H9 (cell line): ENCODE measurements at places on chromosomes 6 and 20. TPM values are rescaled to one million over a fixed set of nuclear protein-coding genes. Genes with fewer than 3 reads are reported as not detected.

GRCh38 chr6:31920811-31921210 is 6.7 kb upstream of the C2 start:
- no peak overlapping the region for H3K4me3 ChIP-seq
- no peaks in the 10 kb centered on the region for H3K4me1 ChIP-seq
- no peaks in the 10 kb centered on the region for H3K27me3 ChIP-seq
- no peak overlapping the region for H3K27ac ChIP-seq

DNA sequence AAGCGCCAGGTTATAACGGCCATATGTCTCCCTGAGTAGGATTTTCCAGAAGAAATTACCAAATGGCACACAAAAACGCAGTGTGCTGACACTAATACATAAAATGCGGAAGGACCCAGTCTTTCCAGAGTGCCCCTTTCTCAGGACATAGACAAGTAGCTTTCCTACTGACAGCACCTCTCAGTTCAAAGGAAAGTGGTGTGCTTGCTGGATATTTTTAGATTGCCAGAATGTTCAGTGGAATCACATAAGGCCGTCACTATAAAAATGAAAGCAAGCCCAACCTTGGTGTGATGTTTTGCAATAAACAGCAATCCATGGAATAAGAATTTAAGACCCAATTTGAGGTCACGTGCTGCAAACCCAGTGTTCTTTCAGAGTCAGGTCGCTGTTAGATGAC is 135.5 kb upstream of the AGPAT4 start:
- H3K4me1 ChIP-seq = no peaks in the 10 kb centered on the region
- no peaks in the 10 kb centered on the region for H3K36me3 ChIP-seq
- no peaks in the 10 kb centered on the region for H3K27me3 ChIP-seq
- no peak overlapping the region for H3K4me3 ChIP-seq

- no peak overlapping the region for H3K4me3 ChIP-seq
- H3K27ac ChIP-seq = no peak overlapping the region
- H3K36me3 ChIP-seq = no peaks in the 10 kb centered on the region
- no peaks in the 10 kb centered on the region for H3K4me1 ChIP-seq
Measured at GRCh38 chr6:119757467-119757866, 407.9 kb upstream of the MAN1A1 start.

DNA sequence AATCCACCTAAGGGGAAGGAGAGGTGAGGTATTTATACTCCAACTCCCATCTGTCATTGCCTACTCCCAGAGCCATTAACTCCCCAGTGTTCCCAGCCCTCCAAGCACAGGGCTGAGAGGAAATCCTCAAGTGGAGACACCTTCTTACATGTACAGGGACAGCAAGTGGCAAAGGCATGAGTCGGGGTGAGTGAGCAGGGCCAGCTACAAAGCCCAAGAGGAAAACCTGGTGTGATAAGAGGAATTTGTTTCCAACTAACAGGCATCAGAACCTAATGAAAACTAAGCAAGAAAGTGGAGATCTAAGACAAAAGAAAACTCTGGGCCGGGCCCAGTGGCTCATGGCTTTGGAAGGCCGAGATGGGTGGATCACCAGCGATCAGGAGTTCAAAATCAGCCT is 70.0 kb upstream of the SRSF6 start:
- no peaks in the 10 kb centered on the region for H3K27me3 ChIP-seq
- H3K4me1 ChIP-seq = no peaks in the 10 kb centered on the region
- H3K27ac ChIP-seq = no peak overlapping the region
- H3K36me3 ChIP-seq = no peaks in the 10 kb centered on the region

GRCh38 chr6:154916857-154917256 is 78.3 kb upstream of the TIAM2 start:
- no peak overlapping the region for H3K4me3 ChIP-seq
- no peak for DNase-seq
- H3K27ac ChIP-seq = no peak overlapping the region
- no peaks in the 10 kb centered on the region for H3K4me1 ChIP-seq

DNA sequence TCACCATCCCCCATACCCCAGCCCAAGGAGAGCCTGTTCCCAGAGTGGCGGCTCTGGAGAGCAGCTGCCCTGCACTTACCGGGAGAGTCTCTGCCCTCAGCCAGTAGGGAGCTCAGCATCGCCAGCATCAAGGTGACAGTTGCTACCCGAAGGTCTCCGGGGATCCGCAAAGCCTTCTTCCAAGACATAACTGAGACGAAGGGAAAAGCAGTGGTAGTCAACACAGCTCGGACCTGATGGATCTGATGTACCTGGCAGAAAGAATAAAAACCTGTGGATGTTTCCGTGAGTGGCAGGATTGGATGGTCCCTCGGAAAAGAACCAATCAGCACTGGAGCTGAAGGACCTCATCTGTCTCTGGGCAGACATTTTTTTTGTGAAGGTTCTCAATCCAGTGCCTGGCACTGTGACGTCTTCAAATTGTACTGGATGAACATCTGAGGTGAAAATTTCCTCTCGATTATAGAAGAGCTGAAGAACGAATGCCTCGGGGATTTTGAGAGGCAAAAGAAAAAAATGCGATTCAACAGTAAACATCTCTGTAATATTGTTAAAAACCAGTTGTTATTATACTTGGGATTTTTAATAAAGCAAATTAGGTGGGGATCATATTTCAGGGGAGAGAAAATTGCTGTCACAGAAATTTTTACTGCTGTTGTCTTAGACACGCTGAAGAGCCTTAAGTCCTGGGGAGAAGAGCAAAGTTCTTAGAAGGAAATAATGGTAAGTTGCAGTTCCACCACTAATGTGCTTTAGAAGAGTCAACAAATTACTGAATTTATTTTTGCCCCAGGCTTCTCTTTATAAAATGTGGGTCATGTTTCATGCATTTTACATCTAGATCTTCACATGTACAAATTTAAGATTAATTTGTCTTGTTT is at the start of gene HLA-DQB1:
HLA-DQB1 (minus strand) TSS at position 238 of the 881 bp plus-strand sequence; CDS start at position 188, 50 bp downstream.
- peaks cover 4% of the 10 kb centered on the region; the same call in 1 of the 2 replicates for H3K27me3 ChIP-seq
- no peak within 1 kb of the TSS for H3K27ac ChIP-seq
- no peaks in the 10 kb centered on the region for H3K4me1 ChIP-seq
- peak; percentile 75 for DNase-seq

GRCh38 chr20:33785503-33785902 is 25.6 kb upstream of the CHMP4B start:
- H3K4me1 ChIP-seq = no peaks in the 10 kb centered on the region; the same call in 1 of the 2 replicates
- H3K36me3 ChIP-seq = no peaks in the 10 kb centered on the region
- no peak overlapping the region for H3K27ac ChIP-seq
- H3K27me3 ChIP-seq = no peaks in the 10 kb centered on the region

DNA sequence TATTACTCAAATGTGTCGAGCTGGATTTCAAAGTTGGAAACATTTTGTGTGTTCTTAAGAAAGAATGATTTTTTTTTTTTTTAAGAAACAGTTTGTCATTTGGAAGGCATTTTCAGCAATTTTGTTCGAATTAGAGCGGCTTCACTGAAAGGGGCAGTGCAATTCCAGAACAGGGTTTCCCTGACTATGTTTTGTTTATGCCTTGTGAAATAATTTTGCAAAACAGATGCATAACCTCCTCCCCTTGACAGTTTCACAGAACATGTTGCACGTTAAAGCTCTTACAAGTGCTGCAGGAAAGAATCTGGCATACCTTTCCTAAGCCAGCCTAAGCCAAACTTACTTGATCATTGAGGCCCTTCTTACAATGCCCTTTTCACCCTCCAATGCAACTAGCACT is 216.0 kb upstream of the SSTR4 start:
- DNase-seq = no peak
- H3K4me3 ChIP-seq = no peak overlapping the region
- peaks cover 3% of the 10 kb centered on the region; the same call in 1 of the 2 replicates for H3K4me1 ChIP-seq
- no peaks in the 10 kb centered on the region for H3K36me3 ChIP-seq
- no peak overlapping the region for H3K27ac ChIP-seq
- H3K27me3 ChIP-seq = no peaks in the 10 kb centered on the region

The OR2J1 gene
- not detected in 2 replicates for total RNA-seq

DNA sequence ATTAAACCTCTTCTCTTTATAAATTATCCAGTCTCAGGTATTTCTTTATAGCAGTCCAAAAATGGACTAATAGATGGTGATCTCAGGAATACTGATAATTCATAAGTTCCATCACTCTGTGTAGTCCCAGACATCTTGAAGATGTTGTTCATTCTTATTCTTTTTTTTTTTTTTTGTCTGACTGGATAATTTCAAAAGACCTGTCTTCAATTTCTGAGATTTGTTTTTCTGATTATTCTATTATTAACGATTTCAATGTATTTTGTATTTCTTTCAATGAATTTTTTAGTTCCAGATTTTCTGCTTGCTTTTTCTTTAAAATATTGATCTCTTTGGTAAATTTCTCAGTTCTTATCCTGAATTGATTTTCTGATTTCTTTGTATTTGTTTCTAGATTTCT is 29.7 kb upstream of the ZNF337 start:
- no peaks in the 10 kb centered on the region for H3K4me1 ChIP-seq
- H3K4me3 ChIP-seq = no peak overlapping the region
- no peaks in the 10 kb centered on the region for H3K36me3 ChIP-seq
- no peak for DNase-seq
- no peak overlapping the region for H3K27ac ChIP-seq
- no peaks in the 10 kb centered on the region for H3K27me3 ChIP-seq
